Omental fat pad (tissue), 4 donors: ENCODE measurements at places on chromosomes 16 and 17.

- no peak for DNase-seq
Observed at GRCh38 chr17:60135951-60136666, 13.7 kb upstream of the CA4 start.

DNA sequence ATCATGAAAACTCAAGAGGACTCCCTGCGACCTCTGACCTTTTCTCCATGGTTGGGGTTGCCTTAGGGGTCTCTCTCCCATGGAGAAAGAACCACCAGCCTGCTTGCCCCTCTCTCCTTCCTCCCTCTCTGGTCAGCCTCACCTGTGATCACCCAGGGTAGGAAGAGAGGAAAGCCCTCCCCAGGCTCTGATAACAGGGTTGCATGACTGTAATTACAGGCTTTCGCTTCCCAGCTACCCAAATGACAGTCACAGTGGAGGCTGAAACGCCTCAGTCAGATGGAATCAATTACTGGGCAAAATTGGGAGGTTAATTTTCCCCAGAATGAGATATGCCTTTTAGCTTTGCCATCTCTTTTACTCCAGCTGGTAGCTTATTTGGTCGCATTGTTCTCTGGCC, 265.8 kb upstream of the SOX9 start:
- no peak for DNase-seq

GRCh38 chr17:82065193-82065637, 389 bp downstream of the DUS1L start:
- DNase-seq, result no peak

GRCh38 chr17:18157354-18157985, 26.2 kb upstream of the ALKBH5 start:
- no peak for DNase-seq

DNA sequence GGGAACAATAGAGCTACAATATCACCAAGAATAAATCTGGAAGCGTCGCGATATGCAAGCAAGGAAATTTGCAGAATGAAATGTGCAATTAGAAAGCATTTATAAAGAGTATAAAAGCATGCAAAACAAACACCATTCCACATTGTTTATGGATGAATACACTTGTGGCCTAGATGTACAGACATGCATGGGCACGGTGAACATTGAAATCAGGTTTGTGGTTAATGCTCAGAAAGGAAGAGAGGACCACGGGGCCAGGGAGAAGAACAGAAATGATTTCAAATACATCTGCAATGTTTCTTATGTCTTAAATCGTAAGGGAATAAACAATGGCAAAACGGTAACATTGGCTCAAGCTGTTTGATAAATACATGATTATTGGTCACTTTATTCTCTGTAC, 235.9 kb downstream of the FOXL1 start:
- DNase-seq, result no peak

GRCh38 chr17:7137171-7137943, 22.7 kb upstream of the ASGR2 start:
- DNase-seq, result no peak

GRCh38 chr17:59853168-59853918, 39.4 kb downstream of the TUBD1 start:
- no peak for DNase-seq

DNA sequence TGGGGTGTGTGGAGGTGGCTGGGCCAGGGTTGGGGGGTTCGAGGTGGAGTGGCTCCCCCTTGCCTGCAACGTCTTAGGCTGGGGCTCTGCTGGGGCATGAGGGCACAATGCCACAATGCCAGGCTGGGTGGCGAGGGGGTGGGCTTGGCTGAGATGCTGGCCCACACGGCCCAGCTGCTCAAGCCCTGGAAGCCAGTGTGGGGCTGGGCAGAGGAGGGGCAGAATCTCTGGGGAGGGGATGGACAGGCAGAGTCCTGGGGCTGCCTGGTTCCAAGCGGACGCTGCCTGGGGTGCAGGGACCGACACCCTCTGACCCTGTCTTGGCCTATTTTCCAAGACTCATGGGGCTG, 37.5 kb upstream of the SSTR5 start:
- no peak for DNase-seq

DNA sequence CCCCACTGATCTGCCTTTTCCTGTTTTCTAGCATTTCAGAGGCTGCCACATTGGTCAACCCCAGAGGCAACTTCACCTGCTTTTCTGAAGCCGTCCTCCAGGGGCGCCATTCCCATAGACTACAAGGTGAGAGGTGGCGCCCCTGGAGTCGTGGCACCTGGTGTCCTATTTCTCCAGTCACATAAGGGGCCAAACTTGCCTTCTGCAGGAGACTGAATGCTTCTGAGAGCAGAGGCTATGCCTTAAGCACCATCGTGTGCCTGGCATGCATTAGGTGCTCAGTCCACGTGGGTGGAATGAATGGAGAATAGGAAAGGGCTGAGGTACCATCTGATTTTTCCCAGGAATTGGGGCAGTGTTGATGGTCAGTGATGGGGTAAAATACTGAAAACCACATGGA, 164.8 kb downstream of the HAPSTR1 start:
- no peak for DNase-seq

DNA sequence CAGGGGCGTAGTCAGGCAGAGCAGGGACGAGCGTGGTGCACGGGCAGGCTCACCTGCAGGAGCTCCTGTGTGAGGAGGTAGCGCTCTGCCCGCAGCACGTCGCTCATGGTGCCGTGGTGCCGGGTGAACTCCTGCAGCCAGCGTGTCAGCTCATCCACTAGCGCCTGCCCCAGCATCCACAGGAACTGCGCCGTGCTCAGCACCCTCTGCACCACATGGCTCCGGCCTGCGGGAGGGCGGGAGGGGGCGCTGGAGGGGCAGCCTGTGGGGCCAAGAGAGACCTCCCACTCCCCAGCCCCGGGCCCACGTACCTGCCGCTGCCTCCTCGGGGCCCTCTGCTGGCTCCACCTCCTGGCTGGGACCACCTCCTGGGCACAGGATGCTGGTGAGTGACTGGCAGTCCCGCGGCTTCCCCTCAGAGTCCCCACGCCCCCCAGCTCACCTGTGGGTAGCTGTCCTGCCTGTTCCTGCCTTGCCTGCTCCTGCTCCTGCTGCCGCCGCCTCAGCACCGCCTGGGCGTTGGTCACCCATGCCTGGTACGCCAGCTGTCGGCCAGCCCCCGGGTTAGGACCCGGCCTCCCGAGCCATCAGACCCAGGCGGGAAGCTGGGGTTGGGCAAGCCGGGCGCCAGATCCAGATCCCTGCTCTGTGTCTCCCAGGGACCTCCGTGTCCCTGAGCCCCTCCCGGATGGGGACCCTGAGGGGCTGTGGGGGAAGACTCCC, 16.6 kb downstream of the CTU2 start:
- DNase-seq, result no peak

DNA sequence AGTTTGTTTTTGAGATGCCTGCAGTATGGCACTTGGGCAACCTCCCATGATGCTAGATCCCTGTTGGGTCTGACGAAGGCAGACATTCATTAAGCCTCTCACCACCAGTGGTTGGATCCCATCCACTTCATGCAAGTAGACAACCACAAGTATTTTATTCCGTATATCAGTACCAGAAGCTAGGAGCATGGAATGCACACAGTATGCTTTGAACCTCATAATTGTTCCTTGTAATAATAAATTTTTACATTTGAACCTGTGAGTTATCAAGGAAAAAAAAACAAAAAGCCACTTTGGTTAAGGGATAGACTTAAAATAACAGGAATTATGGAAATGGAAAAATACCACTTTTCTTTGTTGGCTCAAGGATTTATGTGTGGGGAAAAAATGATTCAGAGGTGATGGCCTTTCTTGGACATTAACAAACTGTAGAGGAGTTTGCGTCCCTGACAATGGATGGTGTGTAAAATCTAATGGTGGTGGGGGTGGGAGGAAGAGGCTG, 107.1 kb upstream of the KCNJ16 start:
- DNase-seq, result no peak
